ENCODE measurements at places on chromosomes 13 and 19. TPM values are rescaled to one million over a fixed set of nuclear protein-coding genes. Genes with fewer than 3 reads are reported as not detected.

The GPR183 gene
- total RNA-seq = 11.8 TPM

The ONECUT3 gene
- total RNA-seq = not detected

DNA sequence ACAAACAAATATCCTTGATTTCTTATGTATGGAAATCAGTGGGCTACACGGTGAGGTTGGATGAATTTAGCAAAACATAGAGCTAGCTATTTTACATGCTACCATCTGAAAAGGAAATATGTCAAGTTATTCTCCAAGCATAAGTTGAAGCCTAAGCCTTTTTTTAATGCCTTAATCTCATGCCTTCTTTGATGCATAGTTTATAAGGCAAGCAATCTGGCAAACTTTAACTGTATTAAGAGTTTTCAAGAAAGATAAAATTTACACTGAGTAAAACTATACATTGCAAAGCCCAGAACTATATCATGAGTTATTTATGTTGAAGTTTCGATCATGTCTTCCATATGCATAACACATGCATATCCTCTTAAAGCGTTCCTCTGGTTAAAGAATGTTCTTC lies 85.0 kb upstream of the ATXN8OS start:
- no peak for DNase-seq
- no peak overlapping the region for H3K27ac ChIP-seq
- no peaks in the 10 kb centered on the region for H3K36me3 ChIP-seq
- no peaks in the 10 kb centered on the region for H3K27me3 ChIP-seq
- no peaks in the 10 kb centered on the region for H3K4me1 ChIP-seq

GRCh38 chr19:31253526-31254179 lies 95.6 kb downstream of the TSHZ3 start:
- no peak for DNase-seq
- no peaks in the 10 kb centered on the region for H3K27me3 ChIP-seq
- no peaks in the 10 kb centered on the region for H3K36me3 ChIP-seq
- no peak overlapping the region for H3K4me3 ChIP-seq

Data from kidney (tissue), 22 donors.